ENCODE measurements at places on chromosomes 5 and 9.

GRCh38 chr5:143524338-143524945 lies 121.0 kb upstream of the NR3C1 start:
- no peak for DNase-seq

GRCh38 chr9:74609671-74610405 lies 112.7 kb downstream of the RORB start:
- DNase-seq, result no peak

- DNase-seq, result no peak
Measured at GRCh38 chr9:27367921-27368315, 71.0 kb upstream of the EQTN start.

GRCh38 chr9:114000063-114000454 lies 78.0 kb downstream of the AMBP start:
- DNase-seq, result no peak

DNA sequence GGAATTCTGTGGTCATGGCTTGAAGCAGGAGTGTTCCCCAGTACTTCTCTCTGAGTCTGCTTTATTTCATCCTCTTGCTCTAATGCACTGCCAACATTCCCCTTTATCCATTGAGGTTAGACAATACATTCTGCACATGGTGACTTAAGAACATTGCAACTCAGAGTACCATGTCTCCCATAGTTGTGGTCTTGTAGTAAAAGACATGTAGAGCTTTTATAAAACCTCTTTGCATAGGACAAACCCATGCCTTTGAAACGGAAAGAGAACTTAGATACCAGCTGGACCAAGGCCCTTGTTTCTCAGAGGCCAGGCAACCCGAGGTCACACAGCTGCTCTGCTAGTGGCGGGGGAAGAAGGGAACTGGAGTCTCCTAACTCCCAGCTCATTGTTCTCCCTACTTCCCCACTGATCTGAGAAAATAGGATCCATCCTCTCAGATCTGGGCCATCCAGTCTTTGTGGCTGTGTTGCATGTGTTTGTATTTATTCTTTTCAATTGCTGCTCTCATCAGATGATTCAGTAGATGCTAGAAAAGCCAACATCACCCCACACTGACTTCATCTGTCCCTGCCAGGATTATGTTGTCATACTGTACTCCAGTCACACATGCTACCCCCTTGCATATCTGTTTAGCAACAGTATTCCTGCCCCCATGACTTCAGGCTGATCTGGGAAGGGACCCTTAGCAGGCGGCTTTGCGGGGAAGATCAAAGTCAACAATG lies 236.9 kb downstream of the SAXO1 start:
- DNase-seq, result no peak

DNA sequence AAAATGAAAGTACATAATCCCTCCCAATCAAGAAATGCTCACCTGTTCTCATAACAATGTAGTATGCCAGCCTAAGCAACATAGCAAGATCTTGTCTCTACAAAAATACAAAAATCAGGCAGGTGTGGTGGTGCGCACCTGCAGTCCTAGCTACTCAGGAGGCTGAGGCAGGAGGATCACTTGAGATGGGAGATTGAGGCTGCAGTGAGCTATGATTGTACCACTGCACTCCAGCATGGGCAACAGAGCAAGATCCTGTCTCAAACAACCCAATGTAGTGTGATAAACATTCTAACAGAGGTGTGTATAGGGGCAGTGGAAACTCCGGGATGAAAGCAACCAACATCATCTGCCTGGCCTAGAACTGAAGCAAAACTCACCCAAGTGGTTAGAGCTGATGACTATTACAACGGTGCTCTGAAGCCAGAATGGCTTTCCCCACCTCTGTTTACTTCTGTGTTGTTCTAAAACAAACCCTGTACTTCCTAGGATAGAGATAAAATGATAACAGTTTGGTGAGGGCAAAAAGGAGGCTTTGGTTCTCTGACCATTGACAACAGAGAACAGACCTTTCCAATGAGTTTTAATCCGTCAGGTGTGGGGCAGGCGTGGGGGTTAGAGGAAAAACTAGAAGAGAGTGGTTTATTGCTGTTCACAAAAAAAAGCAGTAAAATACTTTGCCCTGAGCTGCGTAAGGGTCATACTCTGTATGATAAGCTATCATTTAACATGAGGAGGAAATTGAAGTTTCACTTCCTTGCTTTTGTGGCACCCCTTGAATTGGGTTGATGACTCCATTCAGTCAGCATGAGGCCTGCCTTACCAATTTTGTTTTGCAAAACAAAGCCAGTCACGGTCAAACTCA lies 18.9 kb downstream of the WNT8A start:
- no peak for DNase-seq

DNA sequence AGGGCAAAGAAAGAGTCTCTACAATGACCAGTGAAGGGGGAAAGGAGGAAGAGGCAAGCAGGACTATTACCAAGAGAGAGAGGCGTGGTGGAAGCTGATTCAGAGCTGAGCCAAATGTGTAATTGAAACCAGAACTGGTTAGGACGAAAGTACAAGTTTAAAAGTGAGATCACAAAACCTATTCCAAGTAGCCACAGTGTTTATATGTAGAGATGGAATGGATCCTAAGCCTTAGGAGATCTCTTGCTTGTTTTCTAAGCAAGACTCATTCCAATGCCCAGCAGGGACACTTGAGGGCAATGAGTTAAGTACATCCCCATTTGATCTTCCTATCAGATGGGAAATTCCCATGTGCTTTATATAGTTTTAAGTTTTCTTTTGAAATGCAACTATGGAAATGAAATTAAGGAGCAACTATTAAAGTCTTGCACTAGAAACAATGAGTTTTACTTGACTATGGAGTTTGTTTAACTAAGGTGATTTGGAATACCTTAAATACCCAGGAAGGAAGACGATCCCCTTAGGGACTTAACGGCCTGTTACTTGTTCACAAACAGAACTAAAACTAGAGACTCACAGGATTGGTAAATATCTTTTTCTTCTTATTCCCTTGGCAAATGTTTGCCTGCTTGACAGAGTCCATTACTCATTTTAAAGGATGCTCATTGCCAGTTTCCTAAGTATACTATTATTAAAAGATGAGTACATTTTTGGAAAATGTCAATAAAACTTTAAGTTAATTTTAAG lies 51.1 kb upstream of the SNX2 start:
- DNase-seq, result no peak

DNA sequence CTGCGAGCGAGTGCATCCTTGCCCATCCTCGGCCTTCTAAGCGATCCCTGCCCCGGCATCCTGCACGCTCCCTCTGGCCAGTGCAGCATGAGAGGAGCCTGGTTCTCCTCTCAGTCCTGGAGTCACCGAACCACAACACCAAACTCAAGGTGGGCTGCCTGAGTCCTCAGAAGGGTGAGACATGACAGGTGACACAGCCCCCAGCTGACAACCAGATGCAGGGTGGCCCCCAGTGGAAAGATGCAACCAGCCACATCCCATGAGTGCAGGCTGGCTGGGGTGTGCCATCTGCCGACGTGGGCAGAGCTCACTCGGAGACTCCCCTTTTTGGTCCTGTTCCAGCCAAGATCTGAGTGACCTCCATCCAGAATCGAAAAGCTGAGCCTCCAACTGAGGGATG lies 58.4 kb downstream of the COL23A1 start:
- no peak for DNase-seq

GRCh38 chr5:81848362-81848880 lies 97.5 kb upstream of the SSBP2 start:
- DNase-seq, result no peak

- no peak for DNase-seq
Measured at GRCh38 chr5:176533894-176534611, 3.1 kb downstream of the RNF44 start.

DNA sequence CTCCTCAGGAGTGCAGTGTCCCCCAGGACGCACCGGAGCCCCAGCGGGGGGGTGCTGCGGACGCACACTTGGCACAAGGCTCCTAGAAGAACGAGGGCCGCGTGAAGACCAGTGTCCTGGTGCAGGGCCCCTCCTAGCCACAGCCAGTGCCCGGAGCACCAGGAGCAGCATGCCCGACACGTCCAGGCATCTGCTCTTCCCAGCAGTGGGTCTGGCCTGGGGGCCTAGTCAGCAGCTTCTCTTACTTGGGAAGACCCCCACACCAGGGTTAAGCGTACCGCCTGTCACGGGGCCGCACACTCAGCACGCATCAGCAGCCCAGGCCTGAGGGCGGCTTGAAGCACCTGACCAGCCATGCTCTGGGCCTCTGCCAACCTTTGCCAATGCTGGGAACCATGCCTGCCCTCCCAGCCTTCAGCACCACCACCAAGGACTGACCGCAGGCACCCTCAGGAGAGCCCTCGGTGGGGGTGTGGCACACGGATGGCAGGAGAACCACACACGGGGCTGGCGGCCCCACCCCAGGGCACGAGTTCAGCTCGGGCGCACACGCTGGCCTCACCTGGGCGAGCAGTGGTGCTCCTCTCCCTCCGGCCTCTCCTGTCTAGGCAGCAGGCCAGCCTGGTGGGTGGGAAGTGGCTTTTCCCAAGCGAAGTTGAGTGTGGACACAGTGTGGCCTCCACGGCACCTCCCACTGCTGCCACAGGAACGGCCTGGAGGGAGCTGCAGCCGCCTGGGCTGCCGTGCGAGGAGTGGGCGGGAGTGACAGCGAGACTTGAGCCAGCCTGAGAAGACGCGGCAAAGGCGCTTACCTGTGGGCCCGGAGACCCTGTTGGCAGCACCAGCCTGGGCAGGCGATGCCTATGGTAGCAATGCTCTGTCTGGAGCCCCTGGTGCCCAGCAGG lies 12.0 kb upstream of the AJM1 start:
- DNase-seq, result no peak

DNA sequence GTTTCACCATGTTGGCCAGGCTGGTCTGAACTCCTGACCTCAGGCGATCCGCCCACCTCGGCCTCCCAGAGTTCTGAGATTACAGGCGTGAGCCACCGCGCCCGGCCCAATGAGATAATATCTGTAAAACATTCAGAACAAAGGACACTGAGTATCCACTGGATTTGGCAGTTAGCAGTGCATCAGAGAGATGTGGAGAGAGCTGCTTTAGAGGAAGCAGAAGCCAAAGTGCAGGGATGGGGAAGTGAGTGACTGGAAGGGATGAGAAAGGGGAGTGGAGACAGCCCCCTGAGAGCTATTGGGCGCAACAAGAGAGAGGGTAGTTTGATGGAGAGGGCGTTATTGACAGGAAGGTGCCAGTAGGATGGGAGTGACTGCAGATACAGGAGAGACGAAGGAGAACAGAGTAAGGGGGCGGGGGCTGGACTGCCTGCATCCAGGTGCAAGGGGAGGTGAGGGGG lies 157.5 kb upstream of the SHB start:
- DNase-seq, result no peak

DNA sequence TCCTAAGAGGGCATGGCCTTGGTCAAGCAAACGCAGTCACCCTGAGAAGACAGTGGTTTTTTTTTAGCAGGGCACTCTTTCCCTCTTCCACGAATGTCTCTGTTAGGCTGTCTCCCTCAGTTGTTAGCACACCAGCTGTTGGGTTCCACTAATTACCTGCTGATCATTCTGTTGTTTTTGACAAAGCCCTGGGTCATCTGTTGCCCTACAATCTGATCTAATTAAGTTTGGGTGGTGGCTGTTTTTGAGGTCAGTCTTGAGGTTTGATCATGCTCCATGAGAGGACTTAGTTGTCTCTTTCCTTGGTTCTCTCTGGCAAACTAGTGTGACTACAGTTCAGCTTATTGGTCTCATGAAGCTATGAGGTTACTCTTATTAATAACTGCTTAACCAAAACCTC lies 5.0 kb upstream of the PTPDC1 start:
- DNase-seq, result no peak

GRCh38 chr9:35431467-35431866 lies 58.4 kb upstream of the RUSC2 start:
- no peak for DNase-seq

- no peak for DNase-seq
Measured at GRCh38 chr5:63025679-63026078, 447.1 kb downstream of the LRRC70 start.

DNA sequence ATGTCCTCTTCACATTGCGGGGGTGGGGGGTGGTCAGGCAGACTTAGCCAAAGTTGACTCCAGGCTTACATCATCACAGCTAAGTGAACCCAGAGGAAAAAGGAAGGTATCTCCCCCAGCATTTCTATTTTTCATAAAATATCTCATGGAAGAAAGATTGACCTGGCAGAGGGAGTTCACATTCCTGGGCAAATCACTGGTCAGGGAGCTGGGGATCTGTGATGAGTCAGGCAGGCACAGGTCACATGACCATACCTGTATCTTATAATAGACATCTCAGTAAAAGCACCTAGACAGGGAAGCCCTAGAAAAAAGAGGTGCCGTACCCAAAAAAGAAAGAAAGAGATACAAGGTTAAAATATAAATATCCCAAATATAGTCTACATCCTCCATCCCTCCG lies 57.3 kb upstream of the WWC1 start:
- no peak for DNase-seq

DNA sequence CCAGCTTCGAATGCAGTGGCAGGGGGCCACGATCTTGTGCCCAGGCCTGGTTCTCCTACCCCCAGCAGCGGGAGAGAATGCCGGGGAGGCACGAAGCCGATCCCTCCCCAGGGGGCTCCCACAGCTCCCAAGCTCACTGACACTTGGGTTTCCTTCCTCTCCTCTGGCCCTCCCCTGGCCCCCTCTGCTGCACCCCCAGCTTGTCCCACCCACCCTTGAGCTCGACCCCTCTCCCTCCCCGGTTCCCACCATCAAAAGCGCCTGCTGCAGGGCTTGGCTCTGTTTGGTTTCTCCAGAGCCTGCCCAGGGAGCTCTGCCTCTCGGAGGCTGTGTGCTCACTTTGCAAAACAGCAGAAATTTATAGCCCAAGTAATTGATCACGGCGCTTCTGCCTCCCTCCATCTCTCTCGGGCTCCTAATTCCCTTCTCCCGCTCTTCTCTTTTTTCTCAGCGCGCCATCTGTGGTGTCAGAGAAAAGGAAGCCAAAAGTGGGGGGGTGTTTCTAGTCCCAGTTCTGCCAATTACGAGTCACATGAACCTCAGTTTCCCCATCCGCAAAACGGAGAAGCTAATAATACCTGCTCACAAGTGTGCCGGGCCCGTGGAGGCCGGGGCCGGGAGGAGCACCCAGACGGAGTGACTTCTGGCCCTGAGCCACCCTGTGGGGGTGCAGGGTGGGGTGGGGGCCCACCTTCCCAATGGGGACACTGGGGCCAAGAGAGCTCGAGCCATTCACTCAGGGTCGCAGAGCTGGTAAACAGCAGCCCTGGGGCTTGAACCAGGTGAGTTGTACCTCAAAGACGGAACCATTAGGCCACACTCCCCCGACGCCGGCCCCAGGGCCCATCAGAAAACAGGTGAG lies 141.2 kb upstream of the IER5L start:
- DNase-seq, result no peak

All from cerebellar nuclear complex (tissue), 1 donor.